A549 treated with DMSO at 1 μM for 4 hours (cell line): ENCODE measurements at places on chromosomes 13 and 19. TPM values are rescaled to one million over a fixed set of nuclear protein-coding genes. Genes with fewer than 3 reads are reported as not detected.

Gene CYP2A6
- 0.08 TPM in 1 of 5 replicates, not detected in the others for total RNA-seq

Gene C1QTNF9B
- not detected in 5 replicates for total RNA-seq

Gene CGB1
- not detected in 5 replicates for total RNA-seq

Gene SLITRK1
- total RNA-seq = not detected in 5 replicates

Gene MEIOSIN
- 0.06 to 0.07 TPM (median 0.07 TPM) in 3 of 5 replicates, not detected in the others for total RNA-seq

Gene RNF225
- total RNA-seq = 0.13 to 0.22 TPM in 2 of 5 replicates, not detected in the others

Gene ODAD3
- 0.80 to 1.7 TPM (median 1.1 TPM) in 5 replicates for total RNA-seq

Gene NOTCH3
- total RNA-seq = 7.9 to 10.2 TPM (median 9.9 TPM) in 5 replicates

Gene COL4A1
- 79.5 to 108 TPM (median 95.5 TPM) in 5 replicates for total RNA-seq

Gene ADGRE1
- 4.6 to 6.8 TPM (median 5.3 TPM) in 5 replicates for total RNA-seq

Gene PEG3
- not detected in 5 replicates for total RNA-seq

Gene CELF5
- 0.45 to 0.75 TPM (median 0.56 TPM) in 5 replicates for total RNA-seq

Gene TMED1
- 25.2 to 30.2 TPM (median 28.9 TPM) in 5 replicates for total RNA-seq

Gene SIRT6
- total RNA-seq = 23.7 to 36.2 TPM (median 28.3 TPM) in 5 replicates
